Upper lobe of left lung (tissue), 6 donors: ENCODE measurements at places on chromosomes 2 and 18. TPM values are rescaled to one million over a fixed set of nuclear protein-coding genes. Genes with fewer than 3 reads are reported as not detected.

CCDC141 gene
- total RNA-seq: 69.0 TPM

ARHGAP28 gene
- total RNA-seq: 10.3 TPM

PLB1 gene
- 3.1 TPM for total RNA-seq

SPDYA gene
- 1.5 TPM for total RNA-seq

TMEM200C gene
- 0.44 TPM for total RNA-seq

KDSR gene
- total RNA-seq: 31.6 TPM

CCDC85A gene
- 16.8 TPM for total RNA-seq
